Activated T-cell treated with anti-CD3 and anti-CD28 coated beads, Interleukin-2, amount 50 U/mL, for 4 hours (primary cell): ENCODE measurements at places on chromosomes 4 and X. TPM values are rescaled to one million over a fixed set of nuclear protein-coding genes. Genes with fewer than 3 reads are reported as not detected.

- DNase-seq = no peak
Measured at GRCh38 chr4:60617731-60618130, 582.4 kb upstream of the ADGRL3 start.

DNA sequence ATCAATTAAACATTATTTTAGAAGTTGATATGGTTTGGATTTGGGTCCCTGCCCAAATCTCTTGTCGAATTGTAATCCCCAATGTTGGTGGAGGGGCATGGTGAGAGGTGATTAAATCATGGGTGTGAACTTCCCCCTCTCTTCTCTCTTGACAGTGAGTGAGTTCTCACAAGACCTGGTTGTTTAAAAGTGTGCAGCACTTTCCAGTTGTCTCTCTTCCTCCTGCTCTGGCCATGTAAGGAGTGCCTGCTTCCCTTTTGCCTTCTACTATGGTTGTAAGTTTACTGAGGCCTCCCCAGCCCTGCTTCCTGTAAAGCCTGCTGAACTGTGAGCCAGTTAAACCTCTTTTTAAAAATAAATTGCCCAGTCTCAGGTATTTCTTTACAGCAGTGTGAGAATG, 141.4 kb downstream of the GALNTL6 start:
- no peak for DNase-seq

DNA sequence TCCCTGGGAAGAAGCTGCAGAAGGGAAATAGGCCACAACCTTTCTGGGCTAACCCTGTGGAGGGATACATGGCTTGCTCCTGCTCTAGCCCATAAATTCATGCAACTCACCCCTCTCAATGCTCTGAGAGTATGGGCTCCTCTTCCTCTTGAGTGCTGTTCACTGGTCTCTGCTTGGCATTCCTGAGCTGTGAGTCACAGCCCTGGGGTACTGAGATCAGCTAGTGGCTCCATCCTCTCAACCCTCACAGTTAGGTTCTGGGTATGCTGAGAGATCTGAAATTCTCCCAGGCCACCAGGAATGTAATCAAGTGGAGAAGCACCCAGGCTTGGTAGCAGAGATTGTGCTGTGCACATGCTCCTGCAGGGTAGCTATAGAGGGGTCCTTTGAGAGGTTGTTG, 60.6 kb upstream of the SPANXN2 start:
- no peak for DNase-seq

DNA sequence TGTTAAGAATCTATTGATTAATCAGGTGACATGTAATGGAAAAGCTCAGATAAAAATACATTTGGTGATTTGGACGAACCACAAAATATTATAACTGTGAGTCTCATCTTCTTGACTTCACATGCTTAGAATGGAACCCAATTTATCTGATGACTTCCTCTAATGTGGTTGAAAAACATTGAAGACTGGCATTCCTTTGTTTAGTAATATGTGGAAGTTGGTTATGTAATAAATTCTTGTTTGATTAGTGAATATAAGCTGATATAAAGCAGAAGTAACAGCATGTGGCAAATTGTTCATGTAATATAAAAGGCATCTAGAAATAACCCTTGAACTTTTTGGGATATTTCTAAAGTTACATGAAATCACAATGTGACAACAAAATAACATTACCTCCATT, 9.7 kb downstream of the GIMD1 start:
- no peak for DNase-seq

SPANXA1 gene
- total RNA-seq = not detected

PCDH19 gene
- total RNA-seq = not detected

OFD1 gene
- total RNA-seq = 20.1 TPM

TGIF2LX gene
- not detected for total RNA-seq
